ENCODE measurements at places on chromosomes 1 and 21. TPM values are rescaled to one million over a fixed set of nuclear protein-coding genes. Genes with fewer than 3 reads are reported as not detected.

TMEM125 gene
- 188 TPM for total RNA-seq

DNA sequence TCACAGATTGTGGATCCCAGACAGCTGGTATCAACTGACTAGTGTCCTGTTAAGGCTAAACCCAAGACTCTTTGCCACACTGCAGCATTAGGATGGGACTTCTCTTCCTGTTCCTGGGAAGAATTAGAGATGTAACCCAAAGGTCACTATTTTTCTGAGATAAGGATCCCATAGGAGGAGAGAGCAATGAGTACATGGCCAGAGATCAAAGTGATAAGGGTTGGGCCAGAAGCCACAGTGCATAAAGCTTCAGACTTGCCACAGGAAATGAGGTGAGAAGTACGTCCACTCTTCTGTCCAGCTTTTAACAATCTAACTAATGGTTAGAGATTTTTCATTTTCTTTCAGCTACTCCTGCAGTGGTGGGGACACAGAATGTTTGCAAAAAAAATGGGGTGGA lies at the start of gene HSD3B1:
Gene HSD3B1, plus strand, starts transcription at position 270 of the 400 bp plus-strand sequence. CDS start 267 bp downstream, outside the sequence.
- no peak for DNase-seq

DNA sequence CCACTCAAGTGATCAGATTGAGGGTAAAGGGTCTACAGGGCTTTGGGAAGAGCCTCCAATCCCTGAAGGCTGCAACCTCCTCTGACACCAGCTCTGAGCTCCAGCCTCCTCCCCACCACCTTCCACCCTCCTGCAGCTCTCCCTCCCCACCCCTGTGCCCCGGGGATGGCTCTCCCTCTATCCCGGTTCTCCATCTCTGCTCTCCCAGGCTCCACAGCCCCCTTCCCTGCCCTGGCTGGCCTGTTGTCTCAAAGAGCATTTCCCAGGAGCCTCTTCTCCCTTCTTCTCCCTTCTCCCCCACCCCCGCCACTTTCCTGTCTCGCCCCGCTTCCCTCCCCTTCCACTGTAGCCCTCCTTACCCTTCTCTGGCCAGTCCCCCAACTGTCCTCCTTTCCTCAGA lies 1.1 kb downstream of the PLEKHA6 start:
- DNase-seq: no peak

- no peak for DNase-seq
These were observed 839.1 kb upstream of the ADGRL2 start for GRCh38 chr1:80961464-80962190.

C8B gene
- total RNA-seq: not detected

- no peak for DNase-seq
These were observed 467.8 kb downstream of the CAMTA1 start for GRCh38 chr1:7253118-7253480.

GRCh38 chr1:177451191-177451590 lies 280.4 kb downstream of the BRINP2 start:
- no peak for DNase-seq

- peak; percentile 68 for DNase-seq
These were observed 1.5 kb upstream of the MXRA8 start for GRCh38 chr1:1359664-1360468.

All from upper lobe of right lung (tissue), 1 donor.